NCI-H1417 (cell line): ENCODE measurements at places on chromosomes 6 and 20.

DNA sequence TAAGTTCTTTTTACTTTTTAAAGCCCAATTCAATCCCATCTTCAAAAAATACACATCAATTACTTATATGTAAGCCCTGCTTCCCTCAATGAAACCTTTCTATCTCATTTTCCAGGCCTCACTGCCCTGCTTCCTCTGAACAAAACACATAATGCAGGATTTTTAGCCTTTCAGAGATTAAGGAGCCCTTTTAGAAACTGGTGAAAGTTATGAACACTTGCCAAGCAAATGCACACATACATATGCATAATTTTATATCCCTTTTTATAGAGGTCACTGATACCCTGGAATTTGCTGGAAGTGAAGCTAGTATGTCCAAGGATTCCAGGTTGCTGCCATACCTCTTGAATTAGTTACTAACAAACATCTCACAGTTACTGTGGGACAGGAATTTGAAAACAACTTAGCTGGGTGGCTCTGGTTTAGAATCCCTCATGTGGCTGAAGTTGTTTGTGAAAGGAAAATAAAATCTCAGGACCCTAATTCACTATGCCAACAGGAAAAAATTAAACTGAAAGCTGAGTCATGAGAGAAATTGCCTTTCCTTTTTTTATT, 75.8 kb downstream of the UBE3D start:
- DNase-seq: no peak

- DNase-seq: no peak
These were observed 131.1 kb downstream of the PHACTR3 start for GRCh38 chr20:59735486-59735885.

- no peak for DNase-seq
These were observed 65.2 kb downstream of the RIPOR3 start for GRCh38 chr20:50625986-50626677.

DNA sequence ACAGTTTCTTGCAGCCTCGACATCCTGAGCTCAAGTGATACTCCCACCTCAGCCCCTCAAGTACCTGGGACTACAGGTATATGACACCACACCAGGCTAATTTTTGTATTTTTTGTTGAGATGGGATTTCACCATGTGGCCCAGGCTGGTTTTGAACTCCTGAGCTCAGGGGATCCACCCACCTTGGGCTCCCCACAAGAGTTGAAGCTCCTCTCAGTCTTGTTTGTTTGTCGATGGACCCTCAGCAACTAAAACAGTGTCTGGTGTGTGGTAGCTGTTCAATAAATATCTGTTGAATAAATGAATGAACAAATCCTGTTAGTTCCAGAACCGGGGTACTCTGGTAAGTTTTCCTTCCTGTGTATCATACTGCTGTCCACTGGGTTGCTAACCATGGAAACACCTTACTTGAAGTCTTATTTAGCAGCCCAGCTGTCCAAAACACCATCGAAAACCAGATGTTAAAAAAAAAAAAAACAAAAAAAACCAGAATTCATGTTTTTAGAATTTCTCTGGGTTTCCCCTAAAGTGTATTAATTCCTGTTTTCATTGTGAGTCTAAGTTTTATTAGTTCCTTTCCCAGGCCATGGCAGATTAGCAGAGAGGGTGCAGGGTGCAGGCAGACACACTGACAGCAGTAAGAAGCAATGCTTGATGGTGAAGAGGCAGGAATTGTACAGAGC, 7.8 kb upstream of the EZR start:
- no peak for DNase-seq

- no peak for DNase-seq
These were observed 116.8 kb upstream of the BEND6 start for GRCh38 chr6:56838016-56838555.

- DNase-seq: no peak
These were observed 211.0 kb upstream of the RIMS1 start for GRCh38 chr6:71675386-71675785.

DNA sequence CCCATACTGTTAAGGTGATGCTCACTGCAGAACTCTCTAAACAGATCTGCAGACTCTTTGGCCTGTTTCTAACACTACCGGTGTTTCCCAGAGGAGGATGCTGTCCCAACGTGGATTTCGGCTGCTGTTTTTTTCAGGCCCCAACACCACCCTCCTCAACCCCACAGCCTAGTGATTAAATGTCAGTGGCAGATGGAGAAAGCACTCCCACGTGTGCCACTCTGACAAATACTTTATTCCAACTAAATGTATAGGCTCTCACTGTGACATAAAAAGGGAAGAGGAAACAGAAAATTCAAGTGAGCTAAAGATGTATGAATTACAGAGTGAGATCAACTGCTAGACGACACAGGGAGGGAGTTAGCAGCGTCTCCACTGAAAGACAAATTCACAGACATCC, 3.6 kb downstream of the TBC1D20 start:
- DNase-seq: no peak

DNA sequence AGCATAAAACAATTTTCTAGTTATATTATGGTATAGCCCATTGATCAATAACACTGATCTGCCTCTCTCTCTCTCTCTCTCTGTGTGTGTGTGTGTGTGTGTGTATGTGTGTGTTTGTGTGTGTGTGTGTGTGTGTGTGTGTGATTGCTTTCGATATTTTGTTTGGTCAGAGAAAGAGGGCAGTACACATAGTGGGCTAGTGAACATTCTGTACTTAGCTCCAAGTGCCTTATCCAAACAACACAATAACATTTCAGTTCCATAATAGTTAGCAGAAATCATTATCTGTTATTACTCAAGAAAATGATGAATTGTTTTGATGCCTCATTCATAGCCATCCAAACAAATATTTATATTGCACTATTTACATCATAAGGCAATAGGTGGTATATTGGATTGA, 979.1 kb upstream of the CITED2 start:
- DNase-seq: no peak

DNA sequence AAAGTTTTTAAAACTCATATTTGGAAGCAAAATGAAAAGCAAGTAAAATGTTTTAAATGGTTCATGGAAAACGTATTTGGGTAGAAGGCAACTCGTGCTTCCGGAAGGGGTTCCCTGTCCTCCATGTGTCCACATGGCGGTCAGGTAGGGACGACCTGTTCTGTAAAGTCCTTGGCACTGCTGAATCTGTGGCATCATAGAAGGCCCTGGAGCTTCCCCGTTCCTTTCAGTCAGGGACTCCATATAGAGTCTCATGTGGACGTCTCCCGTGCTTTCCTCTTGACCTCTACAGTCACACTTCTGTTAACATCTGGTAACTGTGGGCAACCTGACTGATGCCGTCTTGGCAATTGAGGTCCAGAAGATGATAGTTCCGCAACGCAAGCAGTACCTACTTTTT, 11.4 kb downstream of the DYNLT1 start:
- DNase-seq: no peak

- DNase-seq: no peak
These were observed 425.3 kb upstream of the NOX3 start for GRCh38 chr6:155880900-155881299.

GRCh38 chr6:67811239-67812037, 823.6 kb upstream of the ADGRB3 start:
- DNase-seq: no peak

DNA sequence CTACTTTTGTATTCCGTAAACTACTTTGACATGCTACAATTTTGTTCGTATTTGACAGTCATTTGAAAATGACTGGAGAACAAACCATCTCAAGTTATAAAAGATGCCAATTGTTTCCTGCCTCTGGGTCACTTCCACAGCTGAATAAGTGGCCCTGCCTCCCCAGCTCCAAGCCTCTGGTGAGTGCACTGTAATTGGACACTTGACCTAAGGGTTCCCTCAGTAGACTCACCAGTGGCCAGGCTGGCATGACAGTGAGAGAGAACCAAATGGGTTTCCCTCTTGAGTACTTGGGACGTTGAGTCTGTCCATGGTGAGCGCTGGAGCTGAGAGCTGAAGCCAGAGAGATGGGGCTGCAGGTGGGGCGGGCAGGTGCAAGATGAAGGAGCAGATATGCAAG, 57.1 kb downstream of the SLC35D3 start:
- no peak for DNase-seq

DNA sequence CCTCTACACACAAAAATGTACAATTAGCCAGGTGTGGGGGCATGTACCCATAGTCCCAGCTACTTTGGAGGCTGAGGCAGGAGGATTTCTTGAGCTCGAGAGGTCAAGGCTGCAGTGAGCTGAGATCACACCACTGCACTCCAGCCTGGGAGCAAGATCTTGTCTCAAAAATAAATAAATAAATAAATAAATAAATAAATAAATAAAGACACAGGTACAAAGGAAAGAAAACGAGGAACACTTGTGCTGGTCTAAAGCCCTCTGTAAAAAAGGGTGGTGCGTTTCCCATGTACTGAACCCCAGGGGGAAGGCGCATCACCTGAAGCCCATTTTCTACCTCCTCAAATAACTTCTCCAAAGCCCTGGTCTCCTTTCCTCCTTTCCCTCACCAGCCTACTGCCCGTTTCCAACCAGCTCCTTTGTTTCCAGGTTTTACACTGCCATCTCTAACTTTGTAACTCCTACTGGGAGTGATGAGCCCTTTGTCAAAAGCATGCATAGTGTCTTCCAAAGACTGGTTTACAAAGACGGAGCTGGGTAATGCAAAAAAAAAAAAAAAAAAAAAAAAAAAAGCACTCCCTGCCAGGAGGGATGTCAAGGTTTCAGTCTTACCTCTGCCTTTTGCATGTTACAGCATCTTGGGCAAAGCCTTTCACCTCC, 81.5 kb upstream of the SOX4 start:
- DNase-seq: no peak

GRCh38 chr20:642398-643174, 10.4 kb downstream of the SRXN1 start:
- DNase-seq: peak; percentile 31

- no peak for DNase-seq
These were observed 96.8 kb upstream of the MLIP start for GRCh38 chr6:54014440-54014839.

DNA sequence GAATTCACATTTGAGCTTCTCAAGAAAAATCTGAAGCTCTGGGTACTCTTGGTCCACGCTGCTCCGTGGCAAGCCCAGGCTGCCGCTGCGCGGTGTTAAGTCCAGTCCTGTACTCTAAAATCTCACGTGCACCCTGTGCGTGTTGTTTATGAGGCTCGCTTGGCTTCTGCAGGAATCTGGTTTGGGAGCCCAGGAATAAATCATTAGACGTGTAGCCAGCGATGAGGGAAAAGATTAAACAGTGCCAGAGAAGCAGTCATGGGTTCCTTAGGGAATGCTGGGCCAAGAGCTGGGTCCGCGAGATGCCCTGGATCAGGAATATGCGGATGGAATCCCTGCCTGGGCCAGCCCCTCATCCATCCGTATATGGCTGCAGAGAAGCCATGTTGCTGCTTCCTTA, 87.3 kb downstream of the KCNB1 start:
- DNase-seq: no peak

GRCh38 chr20:61719691-61720347, 345.9 kb downstream of the TAF4 start:
- no peak for DNase-seq

- no peak for DNase-seq
These were observed 40.1 kb upstream of the EEF1A1 start for GRCh38 chr6:73560853-73561407.

GRCh38 chr6:85797993-85798392, 155.3 kb upstream of the SYNCRIP start:
- no peak for DNase-seq

GRCh38 chr6:159074876-159075275, 30.1 kb upstream of the TAGAP start:
- no peak for DNase-seq

DNA sequence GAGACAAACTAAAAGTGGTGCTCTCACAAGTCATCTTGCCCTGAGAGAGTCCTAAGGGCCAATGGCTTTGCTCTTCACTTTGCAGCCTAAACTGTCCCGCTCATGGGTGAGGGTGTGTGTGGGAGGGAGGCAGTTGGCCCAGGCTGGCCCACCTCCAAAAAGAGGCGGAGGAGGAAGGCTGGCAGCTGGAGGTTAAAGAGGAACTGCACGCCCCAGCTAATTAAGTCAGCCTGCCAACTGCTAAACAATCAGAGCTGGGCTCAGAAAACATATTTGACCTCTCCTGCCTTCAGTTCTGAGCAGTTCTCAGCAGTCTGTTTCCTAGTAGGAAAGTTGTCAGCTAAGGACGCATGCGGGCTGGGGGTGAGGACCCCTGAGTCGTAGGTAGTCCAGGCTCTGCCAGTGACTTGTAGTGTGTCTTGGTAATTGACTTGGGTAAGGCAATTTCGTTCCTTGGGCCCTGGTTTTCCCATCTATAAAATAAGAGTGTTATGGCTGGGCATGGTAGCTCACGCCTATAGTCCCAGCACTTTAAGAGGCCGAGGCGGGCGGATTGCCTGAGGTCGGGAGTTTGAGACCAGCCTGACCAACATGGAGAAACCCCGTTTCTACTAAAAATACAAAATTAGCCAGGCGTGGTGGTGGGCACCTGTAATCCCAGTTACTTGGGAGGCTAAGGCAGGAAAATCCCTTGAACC, 17.0 kb downstream of the GSS start:
- DNase-seq: no peak

GRCh38 chr6:137820952-137821351, 46.1 kb upstream of the TNFAIP3 start:
- no peak for DNase-seq

DNA sequence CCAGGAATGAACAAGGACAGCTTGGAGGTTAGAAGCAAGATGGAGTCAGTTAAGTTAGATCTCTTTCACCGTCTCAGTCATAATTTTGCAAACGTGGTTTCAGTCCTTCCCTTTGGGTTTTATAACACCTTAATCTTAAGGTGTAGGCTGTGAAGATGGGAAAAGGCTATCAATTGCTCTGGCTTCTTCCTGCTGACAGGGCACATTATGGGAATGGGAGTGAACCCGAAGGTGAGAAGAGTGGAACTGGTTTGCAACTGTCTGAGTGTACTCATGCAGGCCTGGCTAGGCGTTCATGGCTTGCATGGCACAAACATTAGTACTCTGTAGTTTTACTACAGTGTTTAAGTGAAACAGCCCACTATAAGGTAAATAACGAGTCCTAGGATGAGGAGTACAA, 9.4 kb downstream of the TAF8 start:
- DNase-seq: no peak

GRCh38 chr20:46111028-46111835, 6.9 kb upstream of the CD40 start:
- no peak for DNase-seq

GRCh38 chr6:135905604-135906300, 54.3 kb downstream of the PDE7B start:
- DNase-seq: no peak

GRCh38 chr6:111957623-111958315, 84.5 kb upstream of the FYN start:
- DNase-seq: peak; percentile 33

DNA sequence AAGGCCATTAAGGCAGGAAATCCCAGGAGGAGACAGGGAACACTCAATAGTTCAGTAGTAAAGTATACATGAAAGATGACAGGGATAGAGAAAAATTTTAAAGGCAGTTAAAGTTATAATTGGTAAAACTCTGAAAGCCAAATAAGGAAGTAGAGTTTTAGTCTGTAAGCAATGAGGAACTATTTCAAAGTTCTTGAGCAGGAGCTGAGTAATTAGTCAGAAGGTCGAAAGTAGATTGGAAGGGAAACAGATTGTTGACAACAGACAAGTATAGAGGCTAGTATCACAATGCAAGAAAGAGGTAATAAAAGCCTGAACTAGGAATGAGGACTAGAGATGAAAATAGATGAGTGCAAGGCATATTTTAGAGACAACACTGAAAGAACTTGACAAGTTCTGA, 150.3 kb downstream of the CDK19 start:
- no peak for DNase-seq

- DNase-seq: no peak
These were observed 656.1 kb downstream of the EPHA7 start for GRCh38 chr6:92763274-92763584.
